ENCODE measurements at places on chromosomes 2 and 18. TPM values are rescaled to one million over a fixed set of nuclear protein-coding genes. Genes with fewer than 3 reads are reported as not detected.

The CDK15 gene
- 1.5 TPM for total RNA-seq

The TUBA4A gene
- total RNA-seq, result 17.9 TPM

The DSG4 gene
- not detected for total RNA-seq

The GCA gene
- 4.6 TPM for total RNA-seq

The SCN9A gene
- total RNA-seq, result 23.8 TPM

The ALLC gene
- not detected for total RNA-seq

The NAT8 gene
- total RNA-seq, result not detected

The GAD1 gene
- 0.07 TPM for total RNA-seq

The SPR gene
- total RNA-seq, result 27.4 TPM

The RAB17 gene
- total RNA-seq, result 0.83 TPM

The SATB2 gene
- total RNA-seq, result 11.7 TPM

The GAL3ST2 gene
- total RNA-seq, result 0.46 TPM

The CDCA7 gene
- 0.83 TPM for total RNA-seq

Measured in smooth muscle cell of the pulmonary artery (primary cell).